ENCODE measurements at places on chromosomes 4 and X. TPM values are rescaled to one million over a fixed set of nuclear protein-coding genes. Genes with fewer than 3 reads are reported as not detected.

AMTN gene
- not detected for total RNA-seq

CFP gene
- total RNA-seq: 1.8 TPM

RXFP1 gene
- not detected for total RNA-seq

SHROOM4 gene
- not detected for total RNA-seq

GLRA3 gene
- not detected for total RNA-seq

CLGN gene
- not detected for total RNA-seq

All from CD8-positive, alpha-beta memory T cell (primary cell).